RCC 7860 (cell line): ENCODE measurements at places on chromosomes 4 and X.

DNA sequence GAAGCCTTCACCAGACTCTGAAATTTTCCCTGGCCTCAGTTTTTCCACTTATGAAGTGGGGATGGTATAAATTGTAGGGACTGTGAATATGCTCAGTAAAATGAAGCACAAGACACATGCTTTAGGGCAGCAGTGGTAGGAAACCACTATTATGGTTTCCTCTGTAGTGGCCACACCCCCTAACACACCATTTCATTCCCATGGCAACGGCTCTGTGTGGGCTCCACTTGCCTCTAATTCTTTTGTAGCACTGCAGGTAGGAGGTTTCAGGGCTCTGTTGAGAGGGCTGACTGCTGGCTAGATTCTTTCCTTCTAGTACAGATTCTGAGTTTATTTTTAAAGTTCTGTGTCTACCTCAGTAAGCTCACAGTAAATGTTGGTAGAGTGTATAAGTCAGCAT, 3.5 kb upstream of the VMA21 start:
- DNase-seq: no peak

- DNase-seq: no peak
Observed at GRCh38 chrX:150184491-150184890, 178.6 kb upstream of the MAMLD1 start.

GRCh38 chr4:24208691-24209090, 318.8 kb upstream of the PPARGC1A start:
- no peak for DNase-seq

- no peak for DNase-seq
Observed at GRCh38 chr4:6852582-6852981, 57.0 kb upstream of the TBC1D14 start.

GRCh38 chr4:1298461-1298860, 8.8 kb downstream of the MAEA start:
- DNase-seq: no peak

DNA sequence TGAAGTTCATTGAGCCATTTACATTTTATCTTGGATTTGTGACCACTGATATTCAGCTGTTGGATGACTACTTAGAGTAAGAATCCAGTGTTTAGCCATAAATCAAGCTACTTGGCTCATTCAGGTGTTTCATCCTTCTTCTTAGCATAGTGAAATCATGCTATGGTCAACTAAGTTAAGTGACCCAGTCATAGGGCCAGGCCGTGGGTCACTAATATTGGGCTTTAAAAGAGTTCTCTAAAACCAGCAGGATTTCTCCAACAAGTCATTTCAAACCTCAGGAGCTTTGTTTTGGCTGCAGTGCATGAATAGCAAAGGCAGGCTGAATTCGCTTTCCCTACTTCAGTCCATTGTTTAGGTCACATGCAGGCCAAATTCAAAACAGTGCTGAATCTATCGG, 181.0 kb downstream of the MAML3 start:
- DNase-seq: peak; percentile 77
